ENCODE measurements at places on chromosomes 2 and 18.
A peak's percentile ranks its signal among the peaks of the same experiment; 100 is the strongest.

DNA sequence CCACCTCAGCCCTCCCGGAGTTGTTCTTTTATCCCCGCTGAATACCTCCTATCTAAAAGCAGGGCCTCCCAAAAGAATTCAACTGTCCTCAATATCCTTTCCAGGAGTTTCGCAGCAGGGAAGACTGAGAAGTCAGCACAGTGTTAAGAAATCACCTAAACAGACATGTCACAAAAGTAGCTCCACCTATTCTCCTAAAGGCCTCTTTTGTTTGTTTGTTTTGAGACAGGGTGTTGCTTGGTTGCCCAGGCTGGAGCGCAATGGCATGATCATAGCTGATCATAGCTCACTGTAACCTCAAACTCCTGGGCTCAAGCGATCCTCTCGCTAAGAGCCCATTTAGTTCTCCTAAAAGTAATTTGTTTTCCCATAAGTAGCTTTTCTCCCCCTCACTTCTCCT, 53.8 kb downstream of the TEX44 start:
- DNase-seq = no peak

GRCh38 chr2:41994233-41994637, 53.6 kb upstream of the PKDCC start:
- no peak for DNase-seq

- DNase-seq = no peak
Observed at GRCh38 chr2:212831671-212832199, 293.1 kb upstream of the ERBB4 start.

GRCh38 chr2:241213567-241213966, 25.1 kb downstream of the ANO7 start:
- no peak for DNase-seq

GRCh38 chr2:144516981-144517865, 2.7 kb downstream of the ZEB2 start:
- peak; percentile 77 for DNase-seq

GRCh38 chr18:1047406-1047805, 142.7 kb downstream of the ADCYAP1 start:
- no peak for DNase-seq

DNA sequence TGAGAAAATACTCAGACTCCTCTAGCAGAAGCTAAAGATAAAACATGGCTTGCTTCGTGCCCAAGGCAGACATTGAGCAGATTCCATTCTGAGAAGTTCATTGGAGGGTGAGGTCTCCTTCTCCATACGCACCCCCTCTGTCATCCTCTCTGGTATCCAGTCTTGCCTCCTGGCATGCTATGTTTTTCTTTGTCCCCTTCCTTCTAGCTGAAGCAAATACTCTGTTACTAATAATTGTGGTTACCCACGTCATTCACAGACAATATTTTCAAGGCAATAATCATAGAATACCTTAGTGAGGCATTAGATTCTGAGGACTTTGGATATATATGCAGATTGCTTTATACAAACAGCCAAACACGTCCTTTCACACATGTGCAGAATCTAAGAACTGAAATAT, 66.2 kb upstream of the KLF7 start:
- DNase-seq = no peak

DNA sequence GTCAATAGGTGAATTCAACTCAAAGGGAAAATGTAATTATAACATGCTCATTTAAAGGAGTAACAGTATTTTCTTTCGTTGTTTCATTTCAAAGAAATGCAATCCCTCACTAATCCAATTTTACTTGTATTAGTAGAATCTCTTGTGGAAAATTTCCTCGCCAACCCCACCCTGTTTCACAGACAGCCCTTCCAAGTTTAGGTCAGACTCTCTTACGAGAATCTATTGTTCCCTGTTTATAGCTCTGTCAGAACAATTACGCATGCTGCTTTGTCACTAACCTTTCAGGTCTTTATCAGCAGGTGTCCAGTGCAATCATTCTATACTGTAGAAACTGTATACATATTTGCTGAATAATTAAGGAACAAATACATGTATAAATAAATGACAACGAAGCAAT, 657.8 kb upstream of the LINC00305 start:
- DNase-seq = peak; percentile 15

DNA sequence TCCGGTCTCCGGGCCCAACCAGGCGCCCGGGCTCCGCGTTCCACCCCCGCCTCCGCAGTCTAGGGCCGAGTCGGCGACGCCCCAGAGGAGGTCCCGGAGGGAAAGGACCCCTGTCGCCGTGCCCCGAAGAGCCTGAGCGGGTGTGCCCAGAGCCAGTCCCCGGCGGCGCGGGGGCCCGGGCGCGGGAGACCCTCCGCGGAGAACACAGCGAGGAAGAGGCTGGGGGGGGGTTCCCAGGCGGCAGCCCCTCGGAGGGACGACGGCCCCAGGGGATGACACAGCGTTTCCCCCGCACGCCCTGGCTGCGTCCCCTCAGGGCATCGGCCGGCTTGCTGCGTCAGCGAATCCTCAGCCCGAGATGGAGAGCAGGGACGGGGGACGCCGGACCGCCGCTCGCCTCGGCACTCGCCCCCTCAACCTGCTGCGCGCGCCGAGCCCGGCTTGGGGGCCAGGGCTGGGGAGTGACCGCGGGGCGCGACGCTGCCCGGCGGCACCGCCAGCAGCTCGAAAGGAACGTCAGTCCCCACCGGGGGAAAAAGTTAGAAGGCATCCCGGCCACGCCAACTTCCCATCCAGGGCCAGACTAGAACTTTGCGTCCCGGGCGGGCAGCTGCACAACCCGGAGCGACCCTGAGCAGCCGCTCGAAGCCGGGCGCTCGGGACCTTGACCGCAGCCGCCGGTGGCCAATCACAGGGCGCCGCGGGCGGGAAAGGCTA, 711 bp downstream of the SFXN5 start:
- no peak for DNase-seq

GRCh38 chr2:64482765-64483504, 29.0 kb downstream of the LGALSL start:
- no peak for DNase-seq

GRCh38 chr2:12070153-12070552, 323.7 kb downstream of the LPIN1 start:
- DNase-seq = no peak

- DNase-seq = no peak
Observed at GRCh38 chr2:164103271-164103670, 367.5 kb upstream of the FIGN start.

DNA sequence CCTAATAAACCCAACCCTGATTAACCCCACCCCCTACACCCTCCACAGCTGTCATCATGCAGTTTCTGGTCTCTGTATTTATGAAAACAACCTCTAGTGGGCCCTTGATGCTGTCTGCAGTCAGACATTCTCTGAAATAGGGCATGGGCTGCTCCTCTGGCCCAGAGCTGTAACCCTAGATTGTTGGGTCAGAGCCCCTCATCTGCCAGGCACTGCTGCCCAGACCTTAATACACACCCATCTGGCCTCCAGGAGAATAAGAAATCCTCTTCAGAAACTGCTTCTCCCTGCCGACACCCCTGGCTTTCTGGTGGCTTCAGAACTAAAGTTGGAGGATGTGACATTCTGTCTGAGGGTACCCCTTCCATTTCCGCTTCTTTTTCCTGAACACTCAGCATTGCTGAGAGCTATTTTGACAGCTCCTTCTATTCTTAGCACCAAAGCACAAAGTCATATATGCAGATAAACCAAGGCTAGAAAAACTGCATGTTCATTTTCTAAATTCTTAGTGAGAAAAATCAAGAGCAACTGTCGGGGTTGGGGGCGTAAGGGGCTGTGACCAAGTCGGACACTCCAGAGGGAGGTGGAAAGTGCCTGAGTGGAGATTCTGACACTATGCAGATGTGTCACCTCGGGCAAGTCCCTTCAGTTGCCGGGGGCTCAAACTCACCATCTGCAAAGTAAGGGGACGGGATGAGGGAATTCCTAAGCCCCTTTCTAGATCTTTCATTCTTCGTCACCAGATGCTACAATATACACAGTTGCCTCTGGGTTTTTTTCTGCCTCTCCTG, 28.7 kb downstream of the SRSF7 start:
- DNase-seq = no peak

DNA sequence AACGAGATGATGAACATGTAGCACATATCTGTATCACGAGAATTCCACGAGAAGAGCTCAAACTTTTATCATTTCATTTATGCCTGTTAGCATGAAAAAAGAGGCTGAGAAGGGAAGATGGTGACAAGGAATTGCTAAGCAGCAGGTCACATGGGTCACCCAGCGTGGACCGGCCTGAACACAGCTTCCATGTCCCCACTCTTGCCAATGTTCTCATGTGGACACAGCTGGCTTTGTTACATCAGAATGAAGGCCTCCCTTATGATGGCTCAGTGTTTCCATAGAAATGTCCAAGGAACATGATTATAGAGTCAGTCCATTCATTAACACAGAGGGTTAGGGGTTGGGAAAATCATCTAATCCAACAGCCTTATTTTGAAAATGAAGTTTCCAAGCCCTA, 215.4 kb downstream of the CMPK2 start:
- DNase-seq = no peak

- no peak for DNase-seq
Observed at GRCh38 chr18:11969904-11970835, 11.1 kb upstream of the IMPA2 start.

- DNase-seq = no peak
Observed at GRCh38 chr2:120110062-120110362, 97.1 kb downstream of the EPB41L5 start.

DNA sequence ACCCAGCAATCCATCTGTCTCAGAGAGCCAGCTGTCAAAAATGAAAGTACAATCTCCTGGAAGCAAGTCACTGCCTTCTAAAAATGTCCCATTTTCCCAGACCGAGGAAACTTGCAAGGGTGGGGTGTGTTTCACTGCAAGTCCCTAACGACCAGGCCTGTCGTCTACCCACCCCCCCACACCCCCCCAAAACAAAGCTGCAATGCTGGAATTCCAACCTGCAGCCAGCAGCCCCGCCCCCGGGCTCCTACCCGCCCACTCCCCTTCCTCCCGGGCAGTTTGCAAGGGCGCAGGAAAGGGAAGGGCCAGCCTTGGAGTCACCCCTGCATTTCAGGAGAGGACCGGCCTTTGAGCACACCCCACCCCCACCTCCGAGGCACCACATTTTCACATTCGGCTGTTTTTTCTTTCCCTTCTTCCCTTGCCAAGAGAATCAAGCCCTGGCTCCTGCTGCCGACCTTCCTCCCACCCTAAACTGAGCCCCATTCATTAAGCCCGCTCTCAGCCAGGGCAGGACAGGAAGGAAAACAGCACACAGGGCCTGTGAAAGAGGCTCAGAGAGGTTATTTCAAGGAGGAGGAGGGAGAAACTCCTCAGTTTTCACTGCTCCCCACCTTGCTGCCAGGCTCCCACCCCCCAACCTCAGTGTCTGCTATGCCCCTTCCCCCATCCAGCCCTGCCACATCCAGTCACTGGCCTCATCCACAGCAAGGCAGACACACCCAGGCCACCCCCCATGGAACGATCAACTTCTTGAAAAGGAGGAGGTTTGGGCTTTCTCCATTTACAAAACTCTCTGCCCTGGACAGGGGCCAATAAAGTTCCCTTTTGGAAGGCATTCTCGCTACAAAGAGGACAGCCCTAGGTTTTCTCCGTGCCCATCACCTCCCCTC, 11.3 kb downstream of the SMAD7 start:
- DNase-seq = no peak

GRCh38 chr2:133840761-133841160, 272.5 kb upstream of the NCKAP5 start:
- DNase-seq = no peak

GRCh38 chr2:121558329-121558728, 27.6 kb downstream of the RNU4ATAC start:
- no peak for DNase-seq

DNA sequence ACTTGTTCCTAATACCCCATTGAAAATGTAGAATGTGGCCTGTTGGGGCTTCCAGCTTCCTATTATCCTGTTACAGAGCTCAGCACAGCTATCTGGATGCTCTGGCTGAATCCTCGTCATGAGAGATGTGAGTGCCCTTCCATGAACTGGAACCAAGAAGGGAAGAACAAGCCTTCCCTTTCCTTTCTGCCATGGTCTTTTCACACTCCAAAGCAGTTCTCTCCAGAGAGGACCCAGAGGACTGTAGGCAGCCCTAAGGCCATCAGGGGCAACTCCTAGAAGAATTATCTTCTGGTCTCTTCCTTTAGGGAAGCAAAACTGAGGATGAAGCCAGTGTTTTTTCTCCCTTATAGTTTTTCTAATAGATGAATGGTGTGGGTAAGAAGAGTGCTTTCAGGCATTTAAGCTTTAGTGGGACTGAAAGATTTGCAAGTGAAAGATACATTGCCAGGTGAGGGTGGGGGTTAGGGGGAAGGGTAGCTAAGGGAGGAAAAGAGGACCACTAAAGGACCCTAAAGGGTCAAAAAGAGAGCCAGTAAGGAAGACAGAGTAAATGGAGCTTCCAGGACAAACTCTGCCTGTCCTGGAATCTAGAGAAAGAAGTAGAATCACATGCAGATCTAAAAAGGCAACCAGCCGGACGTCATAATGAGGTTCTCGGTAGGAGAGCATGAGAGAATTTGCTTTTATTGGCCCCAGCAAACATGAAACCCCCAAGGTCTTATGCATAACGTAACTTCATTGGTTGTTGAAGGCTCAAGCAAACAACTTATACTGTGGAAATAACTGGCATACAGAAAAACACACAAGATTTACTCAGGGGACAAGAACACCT, 12.4 kb upstream of the XPO1 start:
- no peak for DNase-seq

DNA sequence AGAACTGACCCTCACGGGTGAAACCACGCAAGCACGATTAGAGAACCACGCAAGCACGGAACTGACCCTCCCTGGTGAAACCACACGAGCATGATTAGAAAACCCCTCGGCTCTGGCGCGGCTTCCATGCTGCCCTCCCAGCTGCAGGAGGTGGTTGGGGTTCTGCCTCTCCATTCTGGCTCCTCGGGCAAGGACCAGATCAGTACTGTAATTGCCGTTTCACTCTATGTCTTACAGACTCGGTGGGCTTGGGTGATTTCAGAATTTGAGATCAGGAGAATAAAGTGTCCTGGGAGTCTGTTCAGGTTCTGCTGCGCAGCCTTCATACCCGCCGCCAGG, 58.3 kb upstream of the KCNG2 start:
- DNase-seq = no peak

- no peak for DNase-seq
Observed at GRCh38 chr2:130355172-130355577, 681 bp upstream of the PTPN18 start.

DNA sequence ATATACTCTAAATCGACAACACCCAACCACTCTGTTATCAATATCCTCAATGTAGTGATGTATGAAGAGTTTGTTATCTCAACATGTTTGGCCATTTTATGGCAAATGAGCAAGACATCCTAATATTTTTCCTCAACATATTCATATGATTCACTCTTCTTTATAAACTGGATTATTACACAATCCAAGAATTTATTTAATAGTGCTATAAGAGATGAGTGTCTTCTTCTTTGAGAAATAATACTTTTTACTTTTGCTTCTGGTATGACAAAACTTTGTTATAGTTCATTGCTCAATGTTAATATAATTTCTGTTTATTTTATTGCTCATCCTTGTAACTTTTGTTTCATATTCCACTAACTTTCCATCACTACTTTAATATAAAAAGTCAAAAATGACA, 44.3 kb downstream of the SCN9A start:
- DNase-seq = no peak

Data from muscle of arm (tissue), 14 donors.